Dermis lymphatic vessel endothelial cell (primary cell): ENCODE measurements at places on chromosomes 4 and X. TPM values are rescaled to one million over a fixed set of nuclear protein-coding genes. Genes with fewer than 3 reads are reported as not detected.

RADX gene
- total RNA-seq = 0.09 and 0.22 TPM in 2 replicates

RNF150 gene
- 0.11 and 0.17 TPM in 2 replicates for total RNA-seq

CENPVL2 gene
- not detected in 2 replicates for total RNA-seq

KDR gene
- total RNA-seq = 223 and 425 TPM in 2 replicates

TMPRSS11A gene
- total RNA-seq = not detected in 2 replicates

SLITRK4 gene
- under 0.01 TPM in 1 of 2 replicates, not detected in the other for total RNA-seq

DCAF8L2 gene
- not detected in 2 replicates for total RNA-seq

F8A3 gene
- 0.52 and 0.65 TPM in 2 replicates for total RNA-seq

FREM3 gene
- total RNA-seq = 0.09 and 0.54 TPM in 2 replicates

OTUD4 gene
- 21.3 and 23.3 TPM in 2 replicates for total RNA-seq

NOCT gene
- 21.3 and 29.6 TPM in 2 replicates for total RNA-seq

HPGDS gene
- not detected in 2 replicates for total RNA-seq

MAGEB1 gene
- not detected in 2 replicates for total RNA-seq

XAGE5 gene
- not detected in 2 replicates for total RNA-seq

UGT8 gene
- total RNA-seq = not detected in 2 replicates

MUC7 gene
- total RNA-seq = not detected in 2 replicates

FGB gene
- total RNA-seq = not detected in 2 replicates

MAGIX gene
- 0.43 and 0.76 TPM in 2 replicates for total RNA-seq

EMCN gene
- total RNA-seq = 82.2 and 82.9 TPM in 2 replicates

GTPBP6 gene
- 26.3 and 33.9 TPM in 2 replicates for total RNA-seq

FRAS1 gene
- 0.09 and 0.11 TPM in 2 replicates for total RNA-seq

MMRN1 gene
- 3,210 and 5,564 TPM in 2 replicates for total RNA-seq

MAGEA1 gene
- total RNA-seq = not detected in 2 replicates

BEND2 gene
- not detected in 2 replicates for total RNA-seq

NEUROG2 gene
- not detected in 2 replicates for total RNA-seq

FAM47A gene
- not detected in 2 replicates for total RNA-seq

SATL1 gene
- total RNA-seq = not detected in 2 replicates

CCNA2 gene
- 10.1 and 11.2 TPM in 2 replicates for total RNA-seq

PCDH7 gene
- 0.11 and 0.17 TPM in 2 replicates for total RNA-seq

GPR119 gene
- total RNA-seq = not detected in 2 replicates

PRDM8 gene
- 2.4 and 2.7 TPM in 2 replicates for total RNA-seq

PRRG3 gene
- total RNA-seq = not detected in 2 replicates

MXRA5 gene
- under 0.01 TPM in 1 of 2 replicates, not detected in the other for total RNA-seq

TKTL1 gene
- not detected in 2 replicates for total RNA-seq

ITIH6 gene
- total RNA-seq = not detected in 2 replicates

CSAG1 gene
- total RNA-seq = not detected in 2 replicates

XIAP gene
- total RNA-seq = 53.6 and 53.7 TPM in 2 replicates

MAGEE1 gene
- 0.33 and 0.60 TPM in 2 replicates for total RNA-seq

TENM3 gene
- 26.2 and 46.1 TPM in 2 replicates for total RNA-seq

SPANXD gene
- not detected in 2 replicates for total RNA-seq

LRP2BP gene
- total RNA-seq = 0.95 and 1.5 TPM in 2 replicates

AVPR2 gene
- 2.1 and 3.5 TPM in 2 replicates for total RNA-seq

CT55 gene
- not detected in 2 replicates for total RNA-seq

TLR6 gene
- total RNA-seq = 0.09 and 0.11 TPM in 2 replicates

SRPX2 gene
- total RNA-seq = 1.4 and 4.0 TPM in 2 replicates

TRIML1 gene
- not detected in 2 replicates for total RNA-seq

CPZ gene
- not detected in 2 replicates for total RNA-seq

FAM9B gene
- total RNA-seq = not detected in 2 replicates

UTP3 gene
- 13.4 and 17.0 TPM in 2 replicates for total RNA-seq
